T-cell (primary cell): ENCODE measurements at places on chromosomes 1 and 21. TPM values are rescaled to one million over a fixed set of nuclear protein-coding genes. Genes with fewer than 3 reads are reported as not detected.

VPS26C gene
- total RNA-seq = 47.8 TPM

RPAP2 gene
- total RNA-seq = 31.7 TPM

ACOT11 gene
- total RNA-seq = 0.93 TPM

NBPF4 gene
- not detected for total RNA-seq

LRRC38 gene
- not detected for total RNA-seq

CCDC181 gene
- total RNA-seq = not detected

GABPB2 gene
- 41.3 TPM for total RNA-seq

DEPDC1 gene
- 0.14 TPM for total RNA-seq

DNA sequence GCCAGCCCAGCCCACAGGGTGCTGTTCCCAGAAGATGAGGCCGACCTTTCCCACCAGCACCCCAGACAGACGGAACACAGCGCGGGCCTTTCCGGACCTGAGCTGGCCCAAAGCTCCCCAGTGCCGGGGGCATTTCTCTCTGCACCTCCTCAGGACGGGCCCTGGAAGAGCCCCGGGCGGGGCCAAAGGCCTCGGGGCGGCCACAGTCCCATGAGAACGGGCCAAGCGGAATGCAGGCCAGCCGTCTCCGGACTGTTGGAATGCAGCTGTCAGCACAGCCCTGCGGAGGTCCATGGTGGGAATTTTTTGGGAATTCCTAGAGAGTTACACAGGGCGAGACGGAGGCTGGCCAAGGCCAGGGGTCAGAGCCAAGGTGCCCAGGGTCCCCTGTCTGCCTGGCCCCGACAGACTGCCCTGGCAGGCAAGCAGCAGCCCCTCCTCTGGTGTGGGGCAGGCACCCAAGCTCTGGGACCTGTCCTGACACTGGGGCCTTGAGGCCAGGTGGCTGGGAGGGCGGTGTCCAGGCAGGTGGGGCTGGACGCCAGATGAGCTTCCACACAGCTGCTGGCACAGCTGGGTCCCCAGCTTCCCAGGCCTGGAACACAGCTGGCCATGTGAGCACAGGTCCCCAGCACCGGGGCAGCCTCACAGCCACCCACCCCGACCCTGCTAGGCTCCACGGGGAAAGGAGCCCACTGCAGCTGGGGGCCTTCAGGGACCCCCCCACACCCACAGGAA, 63.0 kb downstream of the MEGF6 start:
- no peaks in the 10 kb centered on the region for H3K4me1 ChIP-seq
- H3K27ac ChIP-seq = no peak overlapping the region
- no peaks in the 10 kb centered on the region for H3K27me3 ChIP-seq
- DNase-seq = no peak

DNA sequence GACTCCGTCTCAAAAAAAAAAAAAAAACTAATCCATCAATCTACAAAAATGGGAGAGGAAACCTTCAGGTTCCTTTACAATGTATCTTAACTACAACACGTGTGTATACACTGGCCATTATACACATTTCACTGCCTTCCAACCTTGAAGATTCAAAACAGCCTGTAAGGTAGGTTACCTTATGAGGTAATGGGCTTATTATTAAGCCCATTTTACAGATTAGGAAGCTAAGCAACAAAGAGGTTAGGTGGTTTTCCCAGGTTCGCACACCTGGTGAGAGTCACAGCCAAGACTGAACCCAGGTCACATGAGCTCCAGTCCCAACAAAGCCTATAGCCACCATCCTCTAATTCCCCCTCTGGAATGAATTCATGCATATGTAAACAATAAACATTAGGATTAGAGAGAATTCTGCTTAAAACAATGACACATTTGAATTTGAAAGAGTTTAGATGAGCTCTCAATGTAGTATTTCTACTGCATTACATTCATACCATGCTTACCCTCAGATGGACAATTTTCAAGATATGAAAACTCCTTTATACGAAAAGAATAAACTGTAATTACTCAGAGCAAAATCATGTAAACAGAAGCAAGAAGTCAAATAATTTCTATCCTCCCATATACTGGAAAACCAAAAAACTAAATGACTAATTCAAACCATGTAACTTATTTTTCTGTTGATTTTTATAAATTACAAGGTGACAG, 54.8 kb downstream of the EIF4G3 start:
- H3K4me3 ChIP-seq = no peak overlapping the region
- no peak overlapping the region for H3K27ac ChIP-seq
- no peak for DNase-seq
- no peaks in the 10 kb centered on the region for H3K4me1 ChIP-seq

GRCh38 chr1:40094466-40095110, 2.5 kb downstream of the PPT1 start:
- H3K27ac ChIP-seq = no peak overlapping the region
- no peak for DNase-seq
- H3K36me3 ChIP-seq = peaks cover 25% of the 10 kb centered on the region
- no peaks in the 10 kb centered on the region for H3K27me3 ChIP-seq
- H3K4me1 ChIP-seq = peaks cover 14% of the 10 kb centered on the region
- H3K4me3 ChIP-seq = no peak overlapping the region

DNA sequence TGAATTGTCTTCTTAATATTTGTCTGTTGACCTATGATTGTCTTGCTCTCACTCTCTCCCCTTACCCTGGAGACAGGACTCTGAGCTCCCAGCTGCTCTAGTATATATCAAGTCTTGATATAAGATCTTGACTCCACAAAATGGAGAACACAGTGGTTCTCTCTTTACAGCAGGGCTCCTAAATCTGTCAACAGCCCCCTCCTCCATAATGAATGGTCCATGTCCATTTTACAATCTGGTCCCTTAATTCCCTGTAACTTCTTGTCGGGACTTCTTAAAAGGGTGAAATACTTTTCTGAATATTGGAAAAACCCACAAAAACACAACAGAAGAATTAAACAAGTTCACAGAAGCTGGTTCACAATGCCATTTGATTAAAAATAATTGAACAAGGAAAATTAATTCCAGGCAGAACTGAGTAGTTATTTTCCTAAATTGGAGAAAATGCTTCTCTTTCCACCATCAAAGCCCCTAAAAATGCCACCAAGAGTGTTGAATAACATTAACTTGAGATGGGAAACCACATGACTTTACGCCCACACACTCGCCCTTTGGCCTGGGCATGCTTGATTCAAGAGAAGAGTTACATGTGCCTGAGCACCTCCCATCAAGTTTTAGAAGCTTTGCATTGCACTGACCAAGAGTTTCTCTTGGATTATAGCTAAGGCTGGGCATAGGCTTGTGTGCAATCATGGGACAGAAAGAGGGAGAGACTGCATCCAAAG, 109.8 kb downstream of the TOMM20 start:
- H3K27me3 ChIP-seq = no peaks in the 10 kb centered on the region
- no peak overlapping the region for H3K4me3 ChIP-seq
- no peaks in the 10 kb centered on the region for H3K36me3 ChIP-seq
- H3K27ac ChIP-seq = no peak overlapping the region
- DNase-seq = no peak
- peaks cover 7% of the 10 kb centered on the region for H3K4me1 ChIP-seq

GRCh38 chr1:154689083-154689482, 81.1 kb upstream of the ADAR start:
- H3K27me3 ChIP-seq = no peaks in the 10 kb centered on the region
- H3K4me3 ChIP-seq = no peak overlapping the region
- no peaks in the 10 kb centered on the region for H3K36me3 ChIP-seq
- no peak overlapping the region for H3K27ac ChIP-seq
- H3K4me1 ChIP-seq = no peaks in the 10 kb centered on the region
- no peak for DNase-seq

DNA sequence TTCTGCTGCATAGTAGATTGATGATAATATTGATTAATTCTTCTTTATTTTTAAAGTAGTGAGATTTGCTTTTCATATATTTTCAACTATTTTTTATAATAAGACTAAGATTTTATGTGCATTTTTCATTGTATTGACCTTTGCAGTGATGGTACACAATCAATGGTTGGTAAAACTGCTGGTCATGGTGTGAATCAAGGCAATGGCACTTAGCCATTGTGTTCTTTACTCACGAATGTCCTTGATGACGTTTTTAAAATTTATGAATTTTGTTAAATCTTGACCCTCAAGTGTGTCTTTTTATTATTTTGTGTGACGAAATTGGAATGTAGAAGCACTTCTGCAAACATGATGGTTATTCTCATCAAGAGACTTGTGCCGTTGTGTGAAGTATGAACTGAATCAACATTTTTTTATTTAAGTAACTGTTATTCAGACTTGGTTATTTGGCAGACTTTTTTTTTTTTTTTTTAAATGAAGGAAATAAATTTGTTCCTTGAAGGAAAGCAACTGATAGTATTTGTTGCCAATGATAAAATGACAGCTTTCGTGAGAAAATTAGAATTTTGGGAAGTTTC, 22.6 kb downstream of the CDC73 start:
- H3K27me3 ChIP-seq = no peaks in the 10 kb centered on the region
- DNase-seq = no peak
- no peaks in the 10 kb centered on the region for H3K4me1 ChIP-seq

DNA sequence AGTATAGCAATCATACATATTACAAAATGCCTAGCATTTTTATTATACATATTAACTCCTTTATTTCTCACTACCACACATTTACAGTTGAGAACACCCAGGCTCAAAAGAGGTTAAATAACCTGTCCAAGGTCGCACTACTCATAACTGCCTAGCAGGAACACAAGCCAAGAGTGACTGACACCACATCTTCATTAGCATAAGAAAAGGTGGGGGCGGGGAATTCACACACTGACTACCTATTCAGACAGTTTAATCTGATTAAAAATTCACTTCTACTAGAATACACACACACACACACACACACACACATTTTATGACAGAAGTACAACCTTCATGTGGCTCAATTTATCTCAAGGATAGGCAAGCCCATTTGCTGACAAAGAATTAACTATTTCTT, 77.8 kb upstream of the CACHD1 start:
- H3K36me3 ChIP-seq = no peaks in the 10 kb centered on the region
- H3K4me3 ChIP-seq = no peak overlapping the region
- H3K27ac ChIP-seq = no peak overlapping the region
- H3K4me1 ChIP-seq = no peaks in the 10 kb centered on the region

- no peak for DNase-seq
- H3K27ac ChIP-seq = no peak overlapping the region
- no peaks in the 10 kb centered on the region for H3K4me1 ChIP-seq
- H3K27me3 ChIP-seq = no peaks in the 10 kb centered on the region
- H3K36me3 ChIP-seq = no peaks in the 10 kb centered on the region
- no peak overlapping the region for H3K4me3 ChIP-seq
Measured at GRCh38 chr1:61572046-61572445, 152.9 kb downstream of the TM2D1 start.

DNA sequence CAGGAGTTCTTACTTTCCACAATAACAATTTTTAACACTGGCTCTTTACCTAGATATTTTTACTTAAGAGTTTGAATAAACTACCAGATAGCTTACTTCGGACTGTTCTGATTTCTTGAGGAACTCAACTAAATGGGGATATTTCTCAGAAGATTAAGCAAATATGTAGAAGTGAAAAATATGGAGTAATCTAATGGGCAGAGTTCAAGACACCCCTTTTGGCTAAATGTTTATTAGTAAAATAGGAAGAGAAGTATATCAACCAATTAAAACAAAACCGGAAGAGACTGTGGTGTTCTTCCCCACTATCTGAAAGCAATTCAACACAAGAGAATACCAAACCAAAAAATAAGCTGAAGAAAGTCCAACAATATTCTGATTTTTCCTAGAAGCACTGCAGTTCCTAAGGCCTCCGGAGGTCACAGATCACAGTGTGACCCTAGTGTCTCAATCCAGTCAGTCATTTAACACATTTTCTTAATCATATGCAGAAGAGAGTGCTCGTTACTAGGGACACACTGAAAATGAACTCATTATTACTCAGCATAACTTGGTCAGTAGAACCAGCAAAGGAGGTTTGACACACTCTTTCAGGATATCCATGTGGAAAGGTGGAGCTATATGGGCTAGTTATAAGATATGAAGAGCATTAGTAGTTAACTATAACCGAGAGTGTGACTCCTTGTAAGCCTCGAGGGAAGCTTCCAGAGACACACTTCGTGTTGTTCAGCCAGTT, 5.2 kb downstream of the SIPA1L2 start:
- peaks cover 6% of the 10 kb centered on the region for H3K27me3 ChIP-seq
- no peak overlapping the region for H3K4me3 ChIP-seq
- DNase-seq = no peak

DNA sequence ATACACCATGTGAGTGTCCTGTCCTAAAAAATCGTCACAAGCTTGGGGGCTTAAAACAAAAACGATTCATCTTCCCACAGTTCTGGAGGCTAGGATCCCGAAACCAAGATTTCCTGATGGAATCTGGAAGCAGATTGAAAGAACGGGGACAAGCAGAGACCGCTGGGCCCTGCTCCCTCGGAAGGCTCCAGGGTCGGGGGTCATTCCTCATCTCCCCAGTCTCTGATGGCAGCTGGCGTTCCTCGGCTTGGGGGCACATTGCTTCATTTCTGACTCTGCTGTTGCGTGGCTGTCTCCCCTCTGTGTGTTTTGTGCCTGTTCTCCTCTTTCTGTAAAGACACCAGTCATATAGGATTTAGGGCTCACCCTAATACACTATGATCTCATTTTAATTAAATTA, 114.2 kb upstream of the TMPRSS2 start:
- no peak overlapping the region for H3K27ac ChIP-seq
- no peaks in the 10 kb centered on the region for H3K27me3 ChIP-seq
- H3K4me1 ChIP-seq = no peaks in the 10 kb centered on the region
- DNase-seq = no peak
- no peaks in the 10 kb centered on the region for H3K36me3 ChIP-seq

DNA sequence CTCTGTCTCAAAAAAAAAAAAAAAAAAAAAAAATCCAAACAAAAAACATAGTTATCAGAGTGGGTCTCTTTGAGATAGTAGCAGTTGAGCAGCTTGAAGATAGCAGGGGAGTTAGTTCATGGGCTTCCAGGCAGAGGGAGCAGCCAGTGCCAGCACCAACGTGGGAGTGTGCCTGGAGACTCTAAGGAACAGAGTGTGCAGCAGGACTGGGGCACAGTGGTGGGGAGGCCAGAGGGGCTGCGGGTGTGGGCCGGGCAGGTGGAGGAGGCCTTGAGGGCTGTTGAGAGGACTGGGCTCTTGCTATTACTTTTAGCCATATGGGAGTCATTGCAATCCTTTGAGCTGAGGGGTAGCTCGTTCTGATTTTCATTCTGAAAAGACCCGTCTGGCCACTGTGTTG, 63.8 kb downstream of the RYR2 start:
- no peaks in the 10 kb centered on the region for H3K36me3 ChIP-seq
- no peak overlapping the region for H3K27ac ChIP-seq
- no peak for DNase-seq
- no peaks in the 10 kb centered on the region for H3K4me1 ChIP-seq

DNA sequence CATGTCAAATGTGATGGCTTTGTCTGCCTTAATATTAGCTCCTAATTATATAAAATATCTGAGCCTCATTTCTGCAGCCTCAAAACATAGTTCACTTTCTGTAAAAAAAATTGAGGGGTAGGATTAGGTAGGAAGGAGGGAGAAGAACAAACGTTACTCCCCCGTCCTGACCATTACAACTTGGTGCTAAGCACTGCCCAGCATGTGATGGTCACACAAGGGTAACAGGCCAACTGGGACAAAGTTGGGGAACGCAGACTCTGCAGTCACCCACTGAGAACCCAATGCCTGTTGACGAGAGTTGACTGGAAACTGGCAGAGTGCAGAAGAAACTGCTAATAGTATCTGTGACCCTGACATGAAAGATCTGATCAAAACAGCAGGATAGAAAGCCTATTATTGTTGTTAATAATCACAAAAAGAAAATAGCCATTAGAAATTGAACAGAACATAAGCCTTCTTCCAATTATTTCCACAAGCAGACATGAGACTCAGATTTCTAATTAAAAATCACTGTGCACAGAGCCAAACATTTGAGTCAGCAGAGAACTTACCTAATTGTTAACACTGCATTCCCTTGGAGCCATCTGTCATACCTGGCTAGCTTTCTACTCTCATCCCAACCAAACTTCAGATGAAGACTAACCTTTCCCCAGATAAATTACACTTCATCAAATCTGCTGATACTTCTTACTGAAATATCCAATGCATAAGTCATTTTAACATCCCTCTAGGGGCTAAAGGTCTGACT, 5.5 kb downstream of the SORT1 start:
- H3K4me3 ChIP-seq = no peak overlapping the region
- peaks cover 3% of the 10 kb centered on the region for H3K4me1 ChIP-seq
- H3K27me3 ChIP-seq = no peaks in the 10 kb centered on the region
- DNase-seq = no peak
